ENCODE measurements at places on chromosomes 2 and 18.
A peak's percentile ranks its signal among the peaks of the same experiment; 100 is the strongest.

DNA sequence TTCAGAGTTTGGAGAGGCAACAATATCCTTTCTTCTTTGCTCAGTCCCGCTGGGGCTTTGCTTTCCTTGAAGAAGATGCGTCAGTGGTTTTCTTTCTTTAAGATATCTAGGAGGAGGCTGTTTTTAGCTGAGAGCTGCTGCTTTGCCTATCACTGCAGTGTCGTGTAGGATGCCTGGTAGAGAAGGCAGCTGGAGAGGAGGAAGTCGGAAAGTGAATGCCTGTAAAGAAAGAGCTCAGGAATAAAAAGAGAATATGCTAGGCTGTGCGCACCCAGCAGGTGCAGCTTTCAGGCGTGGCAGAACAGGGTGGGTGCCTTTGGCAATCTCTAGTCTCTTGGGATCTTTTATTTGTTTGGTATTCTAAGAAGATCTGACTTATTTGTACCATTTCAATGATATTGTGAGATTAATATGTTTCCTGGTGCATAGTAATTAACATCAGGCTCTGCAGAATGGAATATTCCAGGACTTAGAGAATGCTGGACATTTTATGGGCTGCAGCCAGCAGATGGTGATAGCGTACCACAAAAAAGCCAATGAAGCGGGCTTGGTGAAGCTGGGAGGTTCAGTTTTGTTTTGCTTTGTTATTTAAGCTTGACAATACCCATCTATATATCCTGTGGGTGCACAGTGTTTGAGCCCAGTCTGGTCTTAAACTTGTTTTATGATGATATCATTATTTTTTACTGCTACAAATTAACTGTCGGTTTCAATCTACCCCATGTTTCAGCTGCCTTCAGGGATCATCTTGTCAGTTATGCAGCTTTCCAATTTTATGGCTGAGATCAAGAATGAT, 34.9 kb downstream of the CAVIN2 start:
- DNase-seq, result no peak

GRCh38 chr2:111897924-111898702, at the start of gene MERTK:
MERTK (plus strand) TSS chr2:111898607; CDS start chr2:111898736, 129 bp downstream.
- no peak for DNase-seq

- DNase-seq, result no peak
Observed at GRCh38 chr18:28411806-28412205, 234.9 kb upstream of the CDH2 start.

GRCh38 chr2:239393941-239394340, 6.9 kb downstream of the HDAC4 start:
- peak; percentile 18 for DNase-seq

GRCh38 chr2:107303964-107304363, 418.0 kb upstream of the ST6GAL2 start:
- no peak for DNase-seq

DNA sequence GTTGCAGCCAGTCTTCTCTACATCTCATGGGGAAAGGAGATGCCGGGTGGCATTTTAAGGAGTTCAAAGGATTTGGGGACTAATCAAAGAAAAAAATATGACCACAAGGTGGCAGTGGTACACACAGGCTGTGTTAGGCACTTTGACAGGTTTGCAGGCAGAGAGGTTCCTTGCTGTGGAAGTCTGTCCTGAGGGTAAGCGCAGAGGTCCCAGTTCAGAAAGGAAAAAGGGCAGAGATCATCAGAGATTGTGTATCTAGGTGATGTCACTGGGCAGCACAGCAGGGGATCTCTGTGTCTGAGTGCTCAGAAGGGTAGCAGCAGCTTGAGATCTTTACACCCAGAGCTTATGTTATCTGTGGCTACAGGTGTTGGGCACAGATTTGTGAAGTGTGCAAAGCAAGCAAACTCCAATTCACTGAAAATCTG, 231.4 kb downstream of the LRRTM1 start:
- DNase-seq, result no peak

GRCh38 chr2:236083934-236084333, 84.3 kb downstream of the GBX2 start:
- no peak for DNase-seq

DNA sequence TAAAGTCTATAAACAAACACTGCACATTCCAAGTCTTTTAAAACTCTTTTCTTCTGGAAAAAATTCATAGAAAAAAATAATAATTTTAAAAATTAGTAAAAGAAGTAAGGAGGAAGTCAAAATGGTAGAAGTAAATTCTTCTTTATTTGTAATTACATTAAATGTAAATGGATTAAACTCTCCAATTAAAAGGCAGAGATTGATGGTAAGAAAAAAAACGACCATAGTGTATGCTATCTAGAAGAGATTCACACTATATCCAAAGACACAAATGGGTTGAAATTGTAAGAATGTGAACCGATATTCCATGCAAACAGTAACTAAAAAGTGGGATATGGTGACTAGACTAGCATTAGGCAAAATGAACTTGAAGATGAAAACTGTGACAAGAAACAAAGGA, 1196.1 kb upstream of the CDH2 start:
- no peak for DNase-seq

- DNase-seq, result no peak
Observed at GRCh38 chr2:240916571-240917008, 10.5 kb downstream of the CROCC2 start.

- no peak for DNase-seq
Observed at GRCh38 chr2:16351541-16351940, 314.1 kb downstream of the CYRIA start.

DNA sequence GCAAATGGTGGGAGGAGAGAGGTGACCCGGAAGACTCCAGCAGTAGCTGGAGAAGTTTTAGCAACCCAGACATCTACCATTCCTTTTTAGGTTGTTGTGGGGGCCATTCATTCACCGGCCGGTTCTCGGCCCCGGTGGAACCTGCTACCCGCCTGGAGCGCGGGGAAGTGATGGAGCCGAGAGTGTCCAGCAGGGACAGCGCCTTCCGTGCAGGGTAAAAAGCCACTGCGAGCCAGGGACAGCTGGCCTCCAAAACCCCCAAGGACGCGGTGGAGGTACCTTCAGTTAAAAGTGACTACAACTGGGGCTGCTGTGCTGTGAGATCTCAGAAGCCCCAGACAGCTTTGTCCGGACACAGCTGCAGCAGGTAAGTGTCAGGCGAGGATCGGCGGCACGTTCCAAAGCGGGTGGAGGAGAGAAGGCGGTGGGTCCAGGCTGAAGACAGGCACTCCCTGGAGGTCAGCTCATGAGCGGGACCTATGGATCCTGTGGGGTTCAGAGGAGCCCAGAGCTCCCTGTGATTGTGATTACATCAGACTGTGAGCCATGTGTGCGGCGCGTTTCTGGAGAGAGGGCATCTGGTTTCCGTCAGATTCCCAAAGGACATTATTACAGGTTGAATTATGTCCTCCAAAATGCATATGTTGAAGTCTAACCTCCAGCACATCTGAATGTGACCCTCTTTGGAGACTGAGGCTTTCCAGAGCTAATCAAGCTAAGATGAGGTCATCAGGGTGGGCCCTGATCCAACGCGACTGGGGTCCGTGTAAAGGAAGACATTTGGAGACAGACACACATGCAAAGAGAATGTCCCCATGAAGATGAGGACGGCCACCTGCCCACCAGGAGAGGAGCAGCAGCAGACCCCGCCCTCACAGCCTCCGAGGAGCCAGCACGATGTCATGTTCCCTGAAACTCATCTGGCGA, 276.3 kb downstream of the EIPR1 start:
- no peak for DNase-seq

DNA sequence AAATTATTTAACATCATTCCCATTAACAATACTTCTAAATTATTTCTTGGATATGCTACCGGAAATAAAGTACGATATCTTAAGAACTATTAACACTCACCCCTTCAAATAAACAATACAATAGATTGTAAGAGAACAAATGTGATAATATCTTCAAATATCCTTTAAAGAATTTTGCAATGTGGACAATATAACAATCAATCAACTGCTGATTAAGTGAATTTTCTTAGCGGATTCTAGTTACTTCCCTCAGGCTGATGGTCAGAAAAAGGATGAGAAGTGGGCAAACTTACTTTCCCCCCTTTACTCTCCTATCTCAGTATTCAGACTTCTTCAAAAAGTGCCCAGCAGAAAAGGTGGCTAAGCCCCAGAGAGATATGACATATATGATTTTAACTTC, 10.8 kb downstream of the NFE2L2 start:
- no peak for DNase-seq

DNA sequence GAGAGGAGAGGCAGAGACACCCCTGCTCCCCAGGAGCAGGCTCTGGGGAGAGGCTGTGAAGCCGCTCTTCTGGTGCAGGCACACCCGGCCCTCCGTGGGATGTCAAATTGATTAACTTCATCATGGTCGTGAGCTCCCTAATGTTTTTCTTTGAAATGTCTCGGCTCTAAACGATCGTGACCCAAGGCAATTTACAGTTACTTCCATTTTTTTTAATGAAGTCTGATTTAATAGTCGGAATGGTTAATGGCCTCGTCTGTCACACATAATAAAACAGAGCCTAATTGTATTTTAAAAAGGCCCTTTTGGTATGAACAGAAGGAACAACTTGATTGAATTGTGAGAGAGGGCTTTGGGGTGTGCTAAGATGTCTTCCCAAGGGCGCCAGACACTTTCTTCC, 130.2 kb downstream of the SMAD2 start:
- DNase-seq, result no peak
